B cell (primary cell): ENCODE measurements at places on chromosomes 3 and 15. TPM values are rescaled to one million over a fixed set of nuclear protein-coding genes. Genes with fewer than 3 reads are reported as not detected.
A peak's percentile ranks its signal among the peaks of the same experiment; 100 is the strongest.

DNA sequence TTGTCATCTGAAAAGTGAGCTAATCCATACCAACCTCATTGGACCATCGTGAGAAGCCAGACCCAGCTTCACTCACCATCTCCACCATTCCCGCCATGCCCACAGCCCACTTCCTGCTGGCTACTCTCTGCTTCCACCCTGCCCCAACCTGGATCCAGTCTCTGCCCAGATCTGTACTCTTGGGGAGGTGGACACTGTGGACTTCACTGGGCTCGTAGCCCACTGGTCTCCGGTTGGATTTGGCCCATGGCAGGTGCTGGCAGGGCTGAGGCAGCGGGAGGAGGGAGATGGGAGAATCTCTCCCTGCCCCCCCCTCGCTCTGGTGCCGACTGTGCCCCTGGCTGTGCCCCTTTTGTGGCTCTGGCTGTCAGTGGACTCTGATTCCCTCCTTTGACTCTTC, 193.8 kb downstream of the ABHD5 start:
- DNase-seq: no peak
- H3K27me3 ChIP-seq: no peaks in the 10 kb centered on the region
- H3K4me3 ChIP-seq: no peak overlapping the region
- no peak overlapping the region for H3K27ac ChIP-seq
- no peaks in the 10 kb centered on the region for H3K4me1 ChIP-seq
- no peaks in the 10 kb centered on the region for H3K36me3 ChIP-seq

DNA sequence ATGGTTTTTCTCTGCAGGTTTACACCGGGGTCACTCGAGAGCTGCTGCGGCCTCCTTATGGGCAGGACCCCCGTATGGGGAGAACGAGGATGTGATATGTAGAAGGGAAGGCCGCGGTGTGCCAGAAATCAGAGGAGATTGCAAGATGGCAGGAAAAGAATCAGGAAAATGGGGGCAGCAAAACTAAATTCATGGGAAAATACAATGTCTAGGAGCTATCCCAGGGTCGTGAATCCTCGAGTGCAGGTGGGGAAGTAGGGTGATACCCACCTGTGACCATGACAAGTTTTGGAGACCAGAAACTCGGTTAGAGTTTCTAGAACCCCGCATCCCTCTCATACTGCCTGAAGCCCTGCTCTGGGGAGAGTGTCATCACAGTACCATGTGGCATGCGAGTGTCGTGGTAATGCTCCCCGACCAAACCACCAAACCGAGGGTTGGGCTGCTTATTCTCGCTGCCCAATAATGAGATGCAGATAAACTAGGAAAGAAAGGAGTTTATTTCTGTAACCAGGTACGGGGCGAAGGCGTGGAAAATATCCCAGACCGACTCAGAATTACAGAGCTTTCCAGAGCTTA, 781 bp downstream of the TRNT1 start:
- DNase-seq: no peak
- H3K27ac ChIP-seq: peak overlapping the region; percentile 97
- peaks cover 15% of the 10 kb centered on the region for H3K4me1 ChIP-seq
- H3K4me3 ChIP-seq: peak overlapping the region; percentile 86
- H3K27me3 ChIP-seq: no peaks in the 10 kb centered on the region

- H3K27me3 ChIP-seq: no peaks in the 10 kb centered on the region
- no peaks in the 10 kb centered on the region for H3K36me3 ChIP-seq
Measured at GRCh38 chr3:196740481-196741248, 1.0 kb downstream of the PAK2 start.

DNA sequence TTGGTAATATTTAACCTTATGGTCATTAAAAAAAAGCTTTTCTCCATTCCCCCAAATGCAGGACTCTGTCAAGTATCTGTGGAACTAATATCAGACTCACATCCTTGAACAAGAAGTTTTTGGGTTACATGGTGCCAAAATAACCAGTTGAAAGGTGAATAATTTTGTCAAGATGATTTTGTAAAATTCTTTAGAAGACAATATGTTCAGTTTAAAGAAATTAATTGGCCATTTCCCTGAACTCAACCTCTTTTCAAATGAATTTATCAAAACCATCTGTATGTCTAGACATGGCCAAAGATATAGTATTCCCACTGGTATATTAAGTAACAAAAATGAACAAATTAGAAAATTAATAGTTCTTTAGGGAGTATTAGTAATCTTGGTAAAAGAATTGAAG, 280.5 kb downstream of the MBNL1 start:
- DNase-seq: no peak
- no peak overlapping the region for H3K27ac ChIP-seq
- no peak overlapping the region for H3K4me3 ChIP-seq
- H3K27me3 ChIP-seq: no peaks in the 10 kb centered on the region
- H3K4me1 ChIP-seq: no peaks in the 10 kb centered on the region

- H3K27me3 ChIP-seq: no peaks in the 10 kb centered on the region
- H3K36me3 ChIP-seq: no peaks in the 10 kb centered on the region
- H3K27ac ChIP-seq: no peak overlapping the region
- DNase-seq: no peak
- H3K4me3 ChIP-seq: no peak overlapping the region
Measured at GRCh38 chr3:128730471-128730870, 4.5 kb downstream of the RAB7A start.

GRCh38 chr3:105824129-105824528, 44.7 kb downstream of the CBLB start:
- peaks cover 30% of the 10 kb centered on the region for H3K4me1 ChIP-seq
- no peaks in the 10 kb centered on the region for H3K27me3 ChIP-seq
- H3K4me3 ChIP-seq: no peak overlapping the region
- DNase-seq: no peak
- H3K36me3 ChIP-seq: peaks cover 6% of the 10 kb centered on the region

- peak overlapping the region; percentile 53 for H3K4me3 ChIP-seq
- H3K36me3 ChIP-seq: no peaks in the 10 kb centered on the region
- peak; percentile 85 for DNase-seq
- no peaks in the 10 kb centered on the region for H3K27me3 ChIP-seq
Measured at GRCh38 chr3:195129644-195130492, 141.1 kb downstream of the XXYLT1 start.

DNA sequence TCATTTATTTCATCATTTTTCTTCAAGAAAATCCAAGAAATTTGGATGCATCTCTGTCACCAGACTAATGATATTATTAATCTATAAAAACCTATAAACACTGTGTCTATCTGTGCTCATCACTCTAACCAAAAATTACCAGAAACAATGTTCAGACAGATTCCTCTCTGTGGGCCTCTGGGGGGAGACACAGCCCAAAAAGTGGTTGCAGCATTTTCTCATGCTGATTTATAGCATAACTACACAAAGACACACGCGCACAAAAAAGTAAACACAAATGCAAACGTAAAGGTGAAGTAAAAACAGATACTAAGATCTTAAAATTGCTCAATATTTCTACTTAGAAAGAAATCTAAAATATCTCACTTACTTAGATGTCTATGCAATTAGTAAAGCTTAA, 976.0 kb downstream of the GBE1 start:
- H3K27me3 ChIP-seq: no peaks in the 10 kb centered on the region
- no peak overlapping the region for H3K27ac ChIP-seq
- no peaks in the 10 kb centered on the region for H3K4me1 ChIP-seq
- no peak overlapping the region for H3K4me3 ChIP-seq

DNA sequence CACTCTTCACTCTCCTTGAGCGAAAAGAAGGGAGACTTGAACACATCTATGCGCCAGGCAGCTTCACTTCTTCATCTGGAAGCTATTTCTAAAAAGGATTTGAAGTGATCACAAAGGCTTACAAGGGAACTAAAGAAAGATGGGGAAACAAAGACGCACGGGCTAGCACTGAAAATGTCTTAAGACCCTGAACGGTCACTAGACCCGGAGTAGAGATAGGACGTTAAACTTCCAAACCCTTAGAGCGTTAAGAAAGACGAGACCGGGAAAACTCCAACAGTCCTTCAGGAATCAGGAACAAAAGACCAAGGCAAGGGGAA, 47.5 kb upstream of the EPHB3 start:
- H3K4me1 ChIP-seq: peaks cover 11% of the 10 kb centered on the region
- no peak for DNase-seq

- H3K27ac ChIP-seq: no peak overlapping the region
- no peaks in the 10 kb centered on the region for H3K27me3 ChIP-seq
- no peaks in the 10 kb centered on the region for H3K4me1 ChIP-seq
- no peak overlapping the region for H3K4me3 ChIP-seq
Measured at GRCh38 chr3:127444761-127445160, 145.8 kb downstream of the TPRA1 start.

DNA sequence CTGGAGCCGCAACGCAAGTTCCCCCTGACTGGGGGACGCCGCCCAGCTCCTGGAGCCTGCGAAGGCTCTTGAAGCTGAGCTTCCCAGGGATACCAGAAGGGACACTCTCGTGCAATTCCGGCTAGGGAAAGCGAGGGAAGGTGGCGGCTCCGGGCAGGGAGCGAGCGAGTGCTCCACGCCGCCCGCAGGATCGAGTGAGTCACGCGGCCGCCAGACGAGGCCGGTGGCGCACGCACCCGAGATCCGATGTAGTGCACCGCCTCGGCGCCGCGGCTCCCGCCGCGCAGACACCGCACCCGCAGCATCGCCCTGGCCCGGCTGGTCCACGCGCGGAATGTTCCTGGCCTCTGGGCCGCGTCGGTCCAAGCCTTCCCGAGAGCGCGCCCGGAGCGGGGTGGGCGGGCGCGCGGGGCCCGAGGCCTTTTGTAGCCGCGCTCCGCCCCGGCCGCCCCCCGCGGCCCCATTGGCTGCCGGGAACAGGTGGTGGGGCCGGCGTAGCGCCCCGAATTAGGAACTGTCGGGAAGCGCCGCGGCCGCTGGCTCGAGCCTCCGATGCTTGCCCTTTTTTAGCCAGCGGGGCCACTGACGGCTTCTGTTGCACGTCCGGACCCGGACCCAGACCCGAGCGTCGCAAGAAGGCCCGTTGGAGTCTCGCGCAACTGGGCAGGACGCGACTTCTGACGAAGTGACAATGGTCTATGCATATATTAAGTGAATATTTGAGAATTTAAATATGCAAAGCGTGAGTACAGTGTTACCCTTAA, at the start of gene GATM:
TSS of gene GATM (minus strand) at position 396 of the 764 bp plus-strand sequence. CDS start at position 305, 91 bp downstream.
- H3K36me3 ChIP-seq: no peaks in the 10 kb centered on the region
- peaks cover 9% of the 10 kb centered on the region for H3K4me1 ChIP-seq
- H3K4me3 ChIP-seq: peak within 1 kb of the TSS; percentile 58
- peak within 1 kb of the TSS; percentile 63 for H3K27ac ChIP-seq
- DNase-seq: peak; percentile 85
- no peaks in the 10 kb centered on the region for H3K27me3 ChIP-seq

DNA sequence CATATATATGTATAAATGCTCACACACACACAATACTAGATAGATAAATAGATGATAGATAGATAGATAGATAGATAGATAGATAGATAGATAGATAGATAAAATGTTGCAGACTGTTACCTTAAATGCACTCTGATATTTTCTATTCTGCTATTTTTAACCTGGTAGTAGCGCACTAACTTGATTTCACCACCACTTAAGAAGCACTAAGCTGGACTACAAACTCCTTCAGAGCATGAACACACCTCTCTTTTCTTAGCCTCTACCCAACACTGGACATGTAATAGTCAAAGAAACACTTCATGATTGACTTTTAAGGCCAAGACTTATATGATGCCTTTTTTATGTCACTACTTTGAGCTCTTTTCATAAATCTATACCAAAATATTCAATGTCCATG, 304.6 kb upstream of the UBE2E2 start:
- no peaks in the 10 kb centered on the region for H3K27me3 ChIP-seq
- no peak overlapping the region for H3K4me3 ChIP-seq
- no peak overlapping the region for H3K27ac ChIP-seq
- H3K4me1 ChIP-seq: no peaks in the 10 kb centered on the region
- H3K36me3 ChIP-seq: no peaks in the 10 kb centered on the region

DNA sequence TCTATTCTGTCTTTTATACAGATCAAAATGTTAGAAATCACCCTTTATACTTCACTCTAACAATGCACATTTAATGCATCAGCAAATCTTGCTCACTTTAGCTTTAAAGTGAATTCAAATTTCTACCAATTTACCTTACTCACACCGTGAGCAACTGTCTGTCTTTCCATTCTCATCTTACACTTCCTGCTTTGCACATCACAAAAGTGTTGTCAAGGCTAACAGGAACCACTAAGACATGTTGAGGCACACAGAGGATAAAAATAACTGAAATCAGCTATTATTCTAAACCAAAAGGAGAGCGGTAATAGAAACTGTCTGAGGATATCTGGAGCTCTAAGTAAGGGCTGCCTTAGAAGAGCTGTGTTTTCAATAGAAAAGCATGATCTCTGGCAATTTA, 519.9 kb downstream of the ZBBX start:
- no peaks in the 10 kb centered on the region for H3K27me3 ChIP-seq
- H3K4me3 ChIP-seq: no peak overlapping the region
- no peak overlapping the region for H3K27ac ChIP-seq
- H3K36me3 ChIP-seq: no peaks in the 10 kb centered on the region

GRCh38 chr15:40340038-40340739, 550 bp downstream of the CCDC9B start:
- DNase-seq: no peak
- H3K4me3 ChIP-seq: no peak overlapping the region
- peaks cover 4% of the 10 kb centered on the region for H3K4me1 ChIP-seq
- H3K27ac ChIP-seq: no peak overlapping the region
- peaks cover 12% of the 10 kb centered on the region for H3K27me3 ChIP-seq

DNA sequence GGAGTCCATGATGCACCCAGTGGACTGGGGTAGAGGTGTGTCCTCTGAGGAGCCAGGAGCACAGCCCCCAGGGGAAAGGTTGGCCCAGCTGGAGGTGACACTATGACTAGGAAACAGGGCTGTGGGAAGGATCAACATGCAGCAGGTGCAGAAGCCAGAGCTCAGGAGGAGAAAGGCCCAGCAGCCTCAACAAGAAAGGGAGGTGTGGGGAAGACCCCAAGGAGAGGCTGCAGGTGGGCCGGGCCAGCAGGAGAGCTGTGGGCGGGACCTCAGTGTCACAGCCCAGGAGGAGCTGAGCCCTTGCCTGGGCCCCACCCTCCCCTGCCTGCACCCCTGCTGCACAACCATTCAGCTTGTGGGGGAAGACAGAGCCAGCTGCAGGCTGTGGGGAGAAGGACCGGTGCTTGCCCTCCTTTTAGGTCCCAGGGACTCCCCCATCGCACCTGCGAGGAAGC, 18.4 kb upstream of the KLF13 start:
- peaks cover 13% of the 10 kb centered on the region for H3K4me1 ChIP-seq
- H3K4me3 ChIP-seq: no peak overlapping the region
- H3K36me3 ChIP-seq: no peaks in the 10 kb centered on the region
- no peak for DNase-seq
- H3K27me3 ChIP-seq: no peaks in the 10 kb centered on the region

- H3K36me3 ChIP-seq: no peaks in the 10 kb centered on the region
- no peaks in the 10 kb centered on the region for H3K4me1 ChIP-seq
- H3K27ac ChIP-seq: no peak overlapping the region
- H3K27me3 ChIP-seq: no peaks in the 10 kb centered on the region
- no peak overlapping the region for H3K4me3 ChIP-seq
Measured at GRCh38 chr15:27796405-27797320, 302.5 kb downstream of the OCA2 start.

GRCh38 chr15:88069561-88069960, 187.0 kb downstream of the NTRK3 start:
- no peaks in the 10 kb centered on the region for H3K36me3 ChIP-seq
- no peak for DNase-seq
- H3K4me1 ChIP-seq: no peaks in the 10 kb centered on the region
- no peak overlapping the region for H3K27ac ChIP-seq
- H3K4me3 ChIP-seq: no peak overlapping the region
- H3K27me3 ChIP-seq: no peaks in the 10 kb centered on the region

The PLA1A gene
- 0.27 and 0.58 TPM in 2 replicates for total RNA-seq

The C15orf61 gene
- total RNA-seq: 5.2 and 6.1 TPM in 2 replicates

The CPN2 gene
- not detected in 2 replicates for total RNA-seq

The SLC15A2 gene
- total RNA-seq: 13.1 and 14.4 TPM in 2 replicates

The DGKG gene
- 10.9 and 11.6 TPM in 2 replicates for total RNA-seq

The C3orf22 gene
- total RNA-seq: not detected in 2 replicates

The TYRO3 gene
- total RNA-seq: 0.05 TPM in 1 of 2 replicates, not detected in the other

The PGBD4 gene
- total RNA-seq: 5.2 and 5.6 TPM in 2 replicates

The EOMES gene
- total RNA-seq: 0.10 and 0.19 TPM in 2 replicates

The TGM4 gene
- not detected in 2 replicates for total RNA-seq

The MINAR1 gene
- 0.27 and 0.29 TPM in 2 replicates for total RNA-seq

The PATL2 gene
- 58.9 and 60.5 TPM in 2 replicates for total RNA-seq

The CDC25A gene
- total RNA-seq: 0.07 and 0.53 TPM in 2 replicates

The TMIE gene
- total RNA-seq: not detected in 2 replicates

The GOLGA8S gene
- total RNA-seq: 0.12 TPM in 1 of 2 replicates, not detected in the other

The PPP1R14D gene
- not detected in 2 replicates for total RNA-seq
